Lower leg skin (tissue), 4 donors: ENCODE measurements at places on chromosomes 12 and 14. TPM values are rescaled to one million over a fixed set of nuclear protein-coding genes. Genes with fewer than 3 reads are reported as not detected.

DNA sequence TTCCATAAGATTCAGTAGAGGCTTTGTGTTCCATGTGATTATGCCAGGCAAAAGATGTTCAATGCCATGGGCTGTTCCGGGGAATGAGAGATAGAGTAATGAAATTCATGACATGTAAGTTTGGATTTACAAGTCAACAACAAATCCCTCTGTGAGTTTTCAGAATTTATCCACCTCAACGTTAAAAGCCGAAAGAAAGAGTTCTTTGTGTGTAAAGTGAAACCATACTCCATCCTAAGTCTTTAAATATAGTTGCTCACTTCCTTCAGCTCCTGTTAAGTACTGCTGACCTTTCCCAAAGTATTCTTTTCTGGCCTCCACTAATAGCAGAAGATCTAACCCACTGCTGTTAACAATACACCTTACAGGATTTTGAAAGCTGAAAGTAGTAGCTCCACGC lies 190.0 kb downstream of the TMX1 start:
- DNase-seq: no peak

DNA sequence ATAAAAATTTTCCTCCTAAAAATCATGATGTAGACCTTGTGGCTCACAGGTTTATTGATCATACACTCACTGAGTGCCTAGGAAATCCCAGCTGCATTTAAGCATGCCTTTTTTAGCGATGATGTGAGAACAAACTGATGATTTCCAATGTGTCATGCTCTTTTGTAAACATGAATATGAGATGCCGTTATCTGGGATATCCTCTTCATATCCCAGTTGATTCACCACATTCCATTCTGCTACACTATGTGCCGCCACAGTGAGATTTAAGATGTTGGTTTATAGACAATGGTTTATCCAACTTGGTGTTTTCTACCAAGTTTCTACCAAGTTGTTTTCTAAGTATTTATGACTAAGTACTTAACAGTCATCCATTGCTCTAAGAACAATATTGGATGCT lies 5.2 kb downstream of the OR4E1 start:
- DNase-seq: no peak

- peak; percentile 96 for DNase-seq
Measured at GRCh38 chr14:21092273-21093011, 6.0 kb downstream of the ZNF219 start.

GRCh38 chr12:109307051-109307450 lies 2.0 kb downstream of the FOXN4 start:
- no peak for DNase-seq

GRCh38 chr14:95138876-95139275 lies 18.5 kb downstream of the DICER1 start:
- no peak for DNase-seq

DNA sequence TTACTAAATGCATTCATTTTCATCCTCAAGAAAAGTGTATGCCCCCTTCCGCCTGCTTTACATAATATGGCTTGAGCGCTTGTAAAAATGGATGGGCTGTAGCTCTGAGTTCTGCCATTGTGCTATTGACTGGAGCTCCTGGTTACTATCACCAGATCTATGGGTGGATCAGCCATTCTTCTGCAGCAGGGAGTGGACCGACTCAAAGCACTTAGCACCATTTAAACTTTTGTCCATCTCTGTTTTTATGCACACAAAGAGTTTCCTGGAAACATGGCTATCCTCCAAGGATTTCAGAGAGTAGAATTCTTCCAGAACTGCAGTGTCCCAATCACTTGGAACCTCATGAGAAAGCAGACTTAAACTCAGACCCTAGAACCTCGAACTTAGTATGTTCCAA lies 4.5 kb upstream of the NUMB start:
- no peak for DNase-seq

DNA sequence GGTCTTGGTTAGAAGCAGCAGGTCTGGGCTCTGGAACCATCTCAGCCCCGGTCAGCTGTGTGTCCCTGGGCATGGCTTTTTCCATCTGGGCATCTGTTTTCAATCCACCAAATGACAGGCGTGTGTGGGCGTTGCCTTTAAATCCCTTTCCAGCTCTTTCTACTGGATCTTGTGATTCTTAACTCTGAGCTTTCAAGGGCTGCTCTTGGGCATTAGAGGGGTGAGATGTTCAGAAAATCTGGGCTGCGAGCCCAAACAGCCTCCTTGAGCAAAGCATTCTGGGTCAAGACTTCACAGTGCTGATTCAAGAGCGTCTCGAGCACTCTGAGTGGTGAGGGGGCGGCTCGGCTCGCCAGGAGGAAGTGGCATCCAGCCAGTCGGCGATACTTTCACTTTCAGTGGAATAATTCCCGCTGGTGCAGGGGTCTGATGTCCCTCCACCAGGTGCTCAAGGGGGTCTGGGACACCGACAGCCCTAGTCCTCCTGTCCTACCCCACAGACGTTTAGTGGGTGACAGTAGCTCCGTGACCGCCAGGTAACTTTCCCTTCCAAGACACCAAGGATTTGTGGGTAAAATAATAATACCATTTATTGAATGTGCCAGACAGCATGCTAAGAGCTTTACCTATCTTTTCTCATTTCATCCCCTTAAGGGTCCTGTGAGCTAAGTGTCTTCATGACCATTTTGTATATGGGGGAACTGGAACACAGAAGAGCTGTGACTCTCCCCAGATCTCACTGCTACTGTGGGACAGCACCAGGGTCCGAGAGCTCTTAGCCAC lies 114.0 kb downstream of the PLXNC1 start:
- DNase-seq: peak; percentile 94

DNA sequence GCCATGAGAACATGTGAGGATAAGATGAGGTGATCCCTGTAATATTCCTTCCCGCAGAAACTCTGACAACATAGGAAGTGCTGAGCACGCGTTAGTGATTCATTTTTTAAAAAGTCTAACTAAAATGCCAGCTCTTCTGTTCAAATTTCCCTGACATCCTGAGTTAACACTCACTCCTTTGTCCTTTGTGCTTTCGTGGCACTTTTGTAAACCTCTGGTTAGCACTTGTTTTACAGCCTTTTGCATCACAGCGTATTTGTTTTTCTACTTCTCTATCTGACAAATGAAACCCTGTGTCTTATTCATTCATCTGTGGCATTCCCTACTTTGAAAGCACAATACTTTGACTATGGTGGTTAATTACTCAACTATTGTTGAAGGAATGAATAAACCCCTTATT lies 313.6 kb downstream of the NUAK1 start:
- DNase-seq: no peak

- no peak for DNase-seq
Measured at GRCh38 chr14:23562822-23563472, 4.6 kb downstream of the AP1G2 start.

GRCh38 chr14:85762526-85762925 lies 232.6 kb downstream of the FLRT2 start:
- no peak for DNase-seq

DNA sequence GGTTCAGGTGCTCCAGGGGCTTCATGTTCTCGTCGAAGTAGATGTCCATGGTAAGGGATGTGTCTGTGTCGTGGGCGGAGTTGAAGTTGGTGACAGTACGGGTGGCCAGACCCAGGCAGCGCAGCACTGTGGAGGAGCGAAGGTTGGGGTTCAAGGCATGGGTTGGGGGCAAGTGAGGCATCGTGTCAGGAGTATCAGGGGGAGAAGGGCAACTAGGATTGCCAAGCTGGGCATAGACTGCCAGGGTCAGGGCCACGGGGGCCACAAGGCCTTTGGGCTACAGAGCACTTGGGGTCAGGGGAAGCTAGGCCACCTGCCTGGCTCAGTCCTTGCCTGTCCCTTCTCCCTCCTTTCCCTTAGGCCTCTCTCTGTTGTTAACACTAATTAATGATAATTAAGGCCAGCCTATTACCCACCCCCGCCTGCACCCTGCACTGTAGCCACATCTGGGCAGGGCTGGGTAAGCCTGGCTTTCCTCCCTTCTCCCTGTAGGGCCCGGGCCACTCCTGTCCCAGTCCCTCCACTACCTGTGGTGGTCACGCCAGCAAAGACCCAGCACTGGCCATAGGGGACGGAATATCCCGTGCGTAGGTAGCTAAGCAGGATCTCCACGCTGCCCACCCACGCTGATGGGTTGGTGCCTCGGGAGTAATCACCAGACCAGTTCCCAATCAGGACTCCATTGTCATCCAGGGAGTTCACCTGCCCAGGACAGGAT lies 4.3 kb downstream of the TGM1 start:
- DNase-seq: no peak

- no peak for DNase-seq
Measured at GRCh38 chr12:82300611-82301010, 57.6 kb downstream of the CCDC59 start.

GRCh38 chr12:104758771-104759170 lies 199.3 kb downstream of the SLC41A2 start:
- no peak for DNase-seq

DNA sequence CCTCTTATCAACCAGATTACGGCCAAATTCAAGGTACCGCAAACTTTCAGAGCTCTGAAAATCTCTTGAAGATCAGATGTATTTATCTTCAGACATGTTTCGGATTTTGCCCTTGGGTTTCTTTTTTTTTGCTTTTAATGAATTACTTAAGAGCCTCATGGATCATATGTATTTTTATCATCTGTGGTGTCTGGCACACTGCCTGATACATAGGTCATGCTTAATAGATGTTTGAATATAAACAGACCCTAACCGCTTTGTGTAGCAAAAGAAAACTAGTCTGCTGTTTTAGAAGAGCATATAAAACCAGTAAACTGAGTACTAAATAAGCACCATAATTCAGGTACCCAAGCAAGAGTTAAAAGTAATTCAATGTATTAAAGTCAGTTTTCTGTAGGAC lies 20.1 kb upstream of the TBK1 start:
- DNase-seq: no peak

- no peak for DNase-seq
Measured at GRCh38 chr12:49604856-49605255, 583 bp downstream of the FAM186B start.

DNA sequence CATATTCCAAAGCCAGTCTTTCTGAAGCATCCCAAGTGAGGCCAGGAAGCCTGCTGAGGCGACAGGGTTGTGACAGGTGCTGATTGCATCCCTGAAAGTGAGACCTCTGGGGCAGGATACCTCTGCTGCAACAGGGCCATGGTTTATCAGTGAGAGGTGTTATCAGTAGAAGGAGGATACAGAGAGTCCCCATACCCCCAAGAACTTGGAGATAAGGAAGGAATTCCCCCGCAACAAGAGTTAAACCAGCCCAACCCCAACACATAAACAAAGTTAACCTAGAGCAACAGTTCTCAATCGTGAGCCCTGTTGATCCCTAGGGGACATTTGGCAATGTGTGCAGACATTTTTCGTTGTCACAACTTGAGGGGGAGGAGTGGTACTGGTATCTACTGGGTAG lies 233.1 kb upstream of the NOS1 start:
- DNase-seq: no peak

DNA sequence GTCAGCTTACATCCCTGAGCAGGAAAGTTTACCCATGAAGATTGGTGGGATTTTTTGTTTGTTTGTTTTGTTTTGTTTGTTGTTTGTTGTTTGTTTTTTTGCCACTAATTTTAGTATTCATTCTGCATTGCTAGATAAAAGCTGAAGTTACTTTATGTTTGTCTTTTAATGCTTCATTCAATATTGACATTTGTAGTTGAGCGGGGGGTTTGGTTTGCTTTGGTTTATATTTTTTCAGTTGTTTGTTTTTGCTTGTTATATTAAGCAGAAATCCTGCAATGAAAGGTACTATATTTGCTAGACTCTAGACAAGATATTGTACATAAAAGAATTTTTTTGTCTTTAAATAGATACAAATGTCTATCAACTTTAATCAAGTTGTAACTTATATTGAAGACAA lies 37.6 kb downstream of the CD9 start:
- DNase-seq: no peak

GRCh38 chr12:85626001-85626783 lies 210.0 kb downstream of the RASSF9 start:
- no peak for DNase-seq

DNA sequence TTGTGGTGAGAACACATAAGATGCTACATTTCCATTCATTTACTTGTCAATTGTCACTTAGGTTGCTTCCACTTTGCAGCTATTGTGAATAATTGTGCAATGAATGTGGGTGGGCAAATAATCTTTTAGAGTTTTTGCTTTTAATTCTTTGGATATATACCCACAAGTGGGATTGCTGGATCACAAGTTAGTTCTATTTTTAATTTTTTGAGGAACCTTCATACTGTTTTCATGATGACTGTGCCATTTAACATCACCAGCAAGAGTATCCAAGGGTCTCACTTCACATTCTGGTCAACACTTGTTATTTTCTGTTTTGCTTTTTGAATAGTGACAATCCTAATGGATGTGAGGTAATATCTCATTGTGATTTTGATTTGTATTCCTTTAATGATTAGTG lies 10.5 kb downstream of the CLEC6A start:
- no peak for DNase-seq

DNA sequence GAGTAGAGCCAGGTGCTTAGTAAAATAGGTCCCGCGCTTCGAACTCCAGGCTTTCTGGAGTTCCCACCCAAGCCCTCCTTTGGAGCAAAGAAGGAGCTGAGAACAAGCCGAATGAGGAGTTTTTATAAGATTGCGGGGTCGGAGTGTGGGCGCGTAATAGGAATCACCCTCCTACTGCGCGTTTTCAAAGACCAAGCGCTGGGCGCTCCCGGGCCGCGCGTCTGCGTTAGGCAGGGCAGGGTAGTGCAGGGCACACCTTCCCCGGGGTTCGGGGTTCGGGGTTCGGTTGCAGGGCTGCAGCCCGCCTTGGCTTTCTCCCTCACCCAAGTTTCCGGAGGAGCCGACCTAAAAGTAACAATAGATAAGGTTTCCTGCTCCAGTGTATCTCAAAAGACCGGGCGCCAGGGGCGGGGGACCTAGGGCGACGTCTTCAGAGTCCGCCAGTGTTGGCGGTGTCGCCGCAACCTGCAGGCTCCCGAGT lies 3.6 kb downstream of the SSTR1 start:
- no peak for DNase-seq

- peak; percentile 93 for DNase-seq
Measured at GRCh38 chr14:64764641-64765520, 60.7 kb downstream of the PLEKHG3 start.

GRCh38 chr14:39230416-39231035 lies 3.2 kb upstream of the MIA2 start:
- no peak for DNase-seq

The TPPP2 gene
- total RNA-seq: 0.71 TPM

The CDC42BPB gene
- 174 TPM for total RNA-seq

The RERG gene
- 2.9 TPM for total RNA-seq

The GRIP1 gene
- total RNA-seq: 25.3 TPM

The SLC25A21 gene
- 0.08 TPM for total RNA-seq

The P2RX2 gene
- total RNA-seq: not detected

The LARP4 gene
- 20.4 TPM for total RNA-seq

The TGM1 gene
- total RNA-seq: 283 TPM

The WDR20 gene
- 38.0 TPM for total RNA-seq

The RNASE1 gene
- 42.6 TPM for total RNA-seq

The BCAT1 gene
- total RNA-seq: 2.7 TPM

The RNASE7 gene
- total RNA-seq: 83.3 TPM

The VASH1 gene
- 0.86 TPM for total RNA-seq

The AMN1 gene
- total RNA-seq: 10.3 TPM

The CAND1 gene
- 71.0 TPM for total RNA-seq

The TMEM121 gene
- 0.99 TPM for total RNA-seq

The KRT82 gene
- 0.46 TPM for total RNA-seq
